Sigmoid colon (tissue), 7 donors: ENCODE measurements at places on chromosomes 7 and 10. TPM values are rescaled to one million over a fixed set of nuclear protein-coding genes. Genes with fewer than 3 reads are reported as not detected.

DNA sequence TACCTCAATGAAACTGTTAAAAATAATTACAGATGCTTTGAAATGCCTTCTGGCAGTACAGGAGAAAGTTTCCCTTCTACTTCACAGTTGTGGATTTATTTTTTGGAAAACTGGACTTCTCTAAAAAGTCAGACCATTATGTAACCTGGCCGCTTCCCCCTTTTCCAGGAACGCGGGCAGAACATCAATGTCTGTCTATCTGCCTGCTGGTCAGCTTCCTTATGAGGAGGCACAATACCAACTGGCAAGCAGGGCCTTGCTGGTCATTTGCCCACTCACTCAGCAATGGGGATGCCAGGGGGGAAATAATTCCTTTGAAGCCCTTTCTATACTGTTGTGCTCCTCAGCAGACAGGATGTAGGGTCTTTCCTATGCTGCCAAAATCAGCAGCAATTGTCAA is 22.5 kb upstream of the ADRB1 start:
- no peak overlapping the region for H3K4me3 ChIP-seq
- H3K4me1 ChIP-seq = peaks cover 7% of the 10 kb centered on the region
- no peak for DNase-seq
- no peaks in the 10 kb centered on the region for H3K36me3 ChIP-seq
- no peak overlapping the region for H3K27ac ChIP-seq
- no peaks in the 10 kb centered on the region for H3K27me3 ChIP-seq

GRCh38 chr10:102352066-102352715 is 43.3 kb upstream of the NFKB2 start:
- H3K27me3 ChIP-seq = no peaks in the 10 kb centered on the region
- H3K36me3 ChIP-seq = peaks cover 41% of the 10 kb centered on the region
- peak; percentile 70 for DNase-seq
- H3K27ac ChIP-seq = no peak overlapping the region
- H3K4me1 ChIP-seq = no peaks in the 10 kb centered on the region
- no peak overlapping the region for H3K4me3 ChIP-seq

DNA sequence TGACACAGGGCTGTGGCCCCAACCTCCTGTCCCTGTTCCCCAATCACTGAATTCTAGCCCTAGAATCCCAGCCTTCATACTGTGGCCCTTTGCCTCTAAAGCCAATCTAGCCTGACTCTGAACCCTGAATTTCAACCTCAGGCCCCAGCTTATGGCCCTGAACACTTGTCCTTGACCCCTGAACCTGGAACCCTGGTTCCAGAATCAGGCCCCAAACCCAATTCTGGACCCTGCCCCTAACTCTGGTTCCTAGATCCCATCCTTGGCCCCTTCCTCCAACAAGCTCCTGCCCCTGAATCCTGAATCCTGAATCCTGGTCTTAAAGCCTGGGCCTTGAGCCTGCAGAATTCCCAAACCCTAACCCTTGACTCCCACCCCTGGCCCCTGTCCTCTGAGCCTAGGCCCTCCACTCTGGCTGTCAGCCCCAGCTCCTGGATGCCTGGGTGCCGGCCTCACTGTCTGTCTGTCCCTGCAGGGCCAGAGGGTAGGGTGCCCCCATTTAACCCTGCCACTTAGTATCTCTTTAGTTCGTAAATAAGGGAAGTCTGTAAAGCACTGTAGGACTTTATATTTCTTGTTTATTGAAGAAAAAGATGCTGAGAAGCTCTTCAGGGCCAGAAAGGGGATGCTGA is 1.3 kb downstream of the INPP5A start:
- H3K27me3 ChIP-seq = no peaks in the 10 kb centered on the region
- peak overlapping the region; percentile 80 for H3K4me3 ChIP-seq
- peak overlapping the region; percentile 91 for H3K27ac ChIP-seq
- peak; percentile 66 for DNase-seq

DNA sequence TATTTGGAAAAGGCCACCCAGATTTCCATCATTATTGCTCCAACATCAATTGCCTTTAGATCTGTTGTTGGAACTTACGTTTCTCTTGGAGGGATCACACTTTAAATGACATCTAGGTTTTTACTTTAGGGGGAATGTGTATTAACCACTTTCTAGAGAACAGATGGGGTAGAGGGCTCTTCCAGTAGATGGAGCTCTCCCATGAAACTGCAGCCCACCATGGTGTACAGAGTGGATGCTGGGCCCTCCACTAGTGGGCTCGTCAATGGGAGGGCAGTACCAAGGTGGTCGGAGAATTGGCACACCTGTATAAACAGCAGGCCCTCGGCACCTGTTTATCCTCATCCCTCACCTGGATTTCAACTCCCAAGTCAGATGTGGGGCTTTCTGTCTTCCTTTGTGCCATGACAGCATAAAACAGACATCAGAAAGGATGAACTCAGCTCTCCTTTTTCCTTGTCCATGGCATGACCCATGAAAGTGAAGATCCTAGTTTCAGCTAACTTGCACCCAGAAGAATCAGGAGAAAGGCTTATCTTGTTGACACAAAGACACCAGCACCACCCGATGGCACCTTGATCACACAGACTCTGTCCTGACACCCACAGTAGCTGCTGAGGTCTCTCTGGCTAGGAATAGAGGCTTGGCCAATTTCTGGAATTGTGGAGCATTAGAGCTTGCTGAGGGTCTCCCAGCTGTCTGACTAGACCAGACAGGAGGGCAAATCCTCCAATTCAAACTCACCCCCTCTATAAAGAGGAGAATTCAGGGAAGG is 150.5 kb downstream of the CYP26A1 start:
- no peaks in the 10 kb centered on the region for H3K27me3 ChIP-seq
- no peak overlapping the region for H3K4me3 ChIP-seq
- no peak for DNase-seq

GRCh38 chr10:11986593-11987216 is 55.9 kb downstream of the UPF2 start:
- no peaks in the 10 kb centered on the region for H3K4me1 ChIP-seq
- H3K27me3 ChIP-seq = no peaks in the 10 kb centered on the region
- no peaks in the 10 kb centered on the region for H3K36me3 ChIP-seq
- no peak overlapping the region for H3K4me3 ChIP-seq
- H3K27ac ChIP-seq = no peak overlapping the region

DNA sequence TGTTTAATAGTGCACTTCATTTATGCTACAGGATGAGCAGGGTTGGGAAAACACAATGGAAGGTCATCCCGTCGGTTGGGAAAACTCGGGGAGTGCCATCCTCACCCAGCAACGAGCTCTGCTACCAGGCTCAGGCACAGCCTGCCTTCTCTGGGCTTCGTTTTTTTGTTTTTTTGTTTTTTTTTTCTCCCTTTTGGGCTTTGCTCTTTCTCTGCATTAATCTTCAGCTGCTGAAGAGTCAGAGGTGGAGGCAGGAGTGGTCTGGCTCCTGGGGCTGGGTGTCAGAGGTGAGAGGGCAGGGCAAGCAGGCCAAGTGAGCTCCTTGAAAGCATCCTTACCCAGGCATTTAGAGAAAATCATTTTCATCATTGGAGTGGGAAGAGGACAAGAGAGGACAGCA is 11.5 kb downstream of the ZNF3 start:
- no peaks in the 10 kb centered on the region for H3K27me3 ChIP-seq
- DNase-seq = peak; percentile 27
- H3K4me1 ChIP-seq = peaks cover 15% of the 10 kb centered on the region

DNA sequence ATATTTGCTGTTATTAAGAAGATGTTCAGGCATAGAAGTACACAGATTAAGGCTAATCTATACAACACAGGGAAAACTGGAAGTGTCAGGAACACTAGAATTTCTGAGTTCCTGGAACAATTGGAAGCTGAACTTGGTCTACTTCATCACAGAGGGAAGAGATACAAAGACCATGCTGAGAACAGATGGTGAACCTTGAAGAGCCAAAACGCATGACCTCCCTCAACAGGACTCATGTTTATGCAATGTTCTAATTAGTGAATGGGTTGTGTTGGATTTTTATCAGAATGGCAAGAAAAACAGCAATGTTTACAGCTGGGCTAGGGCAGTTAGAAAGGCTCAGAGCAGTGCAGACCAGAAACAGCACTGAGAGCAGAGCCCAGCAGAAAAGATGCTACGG is 94.9 kb downstream of the SFMBT2 start:
- H3K27ac ChIP-seq = no peak overlapping the region
- peaks cover 14% of the 10 kb centered on the region for H3K4me1 ChIP-seq
- no peaks in the 10 kb centered on the region for H3K27me3 ChIP-seq

DNA sequence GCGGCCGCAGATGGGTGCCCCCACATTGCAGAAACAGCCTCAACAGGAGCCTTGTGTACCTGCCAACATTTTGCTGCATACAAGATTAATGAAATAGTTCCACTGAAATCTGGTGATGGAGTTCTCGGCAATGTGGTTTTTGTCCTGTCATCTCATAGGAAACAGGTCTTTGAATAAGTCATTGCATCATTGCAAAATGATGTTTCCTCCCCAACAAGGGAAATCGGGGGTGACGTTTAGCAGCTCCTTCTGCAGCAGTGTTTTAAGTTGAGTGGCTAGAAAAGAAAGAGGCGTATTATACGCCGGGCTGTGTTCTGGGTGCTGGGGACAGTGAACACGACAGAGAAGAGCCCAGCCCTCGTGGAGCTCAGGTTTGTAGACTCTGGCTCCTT is 177.0 kb downstream of the PRKAG2 start:
- no peaks in the 10 kb centered on the region for H3K27me3 ChIP-seq
- no peak for DNase-seq
- H3K4me1 ChIP-seq = peaks cover 22% of the 10 kb centered on the region
- no peak overlapping the region for H3K4me3 ChIP-seq
- no peak overlapping the region for H3K27ac ChIP-seq
- H3K36me3 ChIP-seq = no peaks in the 10 kb centered on the region

- no peaks in the 10 kb centered on the region for H3K27me3 ChIP-seq
- H3K36me3 ChIP-seq = no peaks in the 10 kb centered on the region
- H3K4me1 ChIP-seq = no peaks in the 10 kb centered on the region
- H3K4me3 ChIP-seq = no peak overlapping the region
- H3K27ac ChIP-seq = no peak overlapping the region
Observed at GRCh38 chr7:113636727-113637421, 281.9 kb downstream of the PPP1R3A start.

WDR11 gene
- 40.3 TPM for total RNA-seq

MYL10 gene
- not detected for total RNA-seq

NPFFR1 gene
- total RNA-seq = under 0.01 TPM

EGR2 gene
- total RNA-seq = 3.4 TPM

CPED1 gene
- 82.4 TPM for total RNA-seq

HOXA3 gene
- 14.3 TPM for total RNA-seq

NXPH1 gene
- total RNA-seq = not detected
